CD8-positive, alpha-beta memory T cell (primary cell): ENCODE measurements at places on chromosomes 1 and 21. TPM values are rescaled to one million over a fixed set of nuclear protein-coding genes. Genes with fewer than 3 reads are reported as not detected.

DNA sequence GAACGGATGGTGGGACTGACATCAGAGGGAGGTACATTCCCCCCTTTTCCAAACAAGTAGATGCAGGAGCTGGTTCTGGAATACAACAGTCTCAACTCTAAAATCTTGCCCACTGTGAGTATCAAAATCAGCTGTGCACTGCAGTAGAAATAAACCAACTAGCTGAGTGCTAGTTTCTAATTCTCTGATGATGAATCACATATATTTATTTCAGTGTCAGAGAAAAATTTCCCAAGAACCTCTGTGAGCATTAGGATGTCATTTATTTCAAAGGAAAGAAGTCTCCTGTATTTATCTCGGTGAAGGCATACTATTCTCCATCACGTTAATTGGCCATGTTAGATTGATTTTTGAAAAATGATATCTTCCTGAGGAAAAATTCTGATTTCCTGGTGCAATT, 67.1 kb downstream of the LHX9 start:
- H3K4me3 ChIP-seq: no peak overlapping the region
- H3K36me3 ChIP-seq: no peaks in the 10 kb centered on the region
- no peaks in the 10 kb centered on the region for H3K4me1 ChIP-seq
- no peak for DNase-seq
- no peak overlapping the region for H3K27ac ChIP-seq

- DNase-seq: no peak
- H3K4me1 ChIP-seq: no peaks in the 10 kb centered on the region
- H3K27me3 ChIP-seq: no peaks in the 10 kb centered on the region
- no peaks in the 10 kb centered on the region for H3K36me3 ChIP-seq
- H3K27ac ChIP-seq: no peak overlapping the region
Measured at GRCh38 chr21:44391345-44392091, 38.1 kb downstream of the TRPM2 start.

GRCh38 chr1:211553549-211553948, 25.4 kb downstream of the SLC30A1 start:
- H3K4me1 ChIP-seq: no peaks in the 10 kb centered on the region
- DNase-seq: no peak
- H3K4me3 ChIP-seq: no peak overlapping the region
- no peaks in the 10 kb centered on the region for H3K36me3 ChIP-seq

DNA sequence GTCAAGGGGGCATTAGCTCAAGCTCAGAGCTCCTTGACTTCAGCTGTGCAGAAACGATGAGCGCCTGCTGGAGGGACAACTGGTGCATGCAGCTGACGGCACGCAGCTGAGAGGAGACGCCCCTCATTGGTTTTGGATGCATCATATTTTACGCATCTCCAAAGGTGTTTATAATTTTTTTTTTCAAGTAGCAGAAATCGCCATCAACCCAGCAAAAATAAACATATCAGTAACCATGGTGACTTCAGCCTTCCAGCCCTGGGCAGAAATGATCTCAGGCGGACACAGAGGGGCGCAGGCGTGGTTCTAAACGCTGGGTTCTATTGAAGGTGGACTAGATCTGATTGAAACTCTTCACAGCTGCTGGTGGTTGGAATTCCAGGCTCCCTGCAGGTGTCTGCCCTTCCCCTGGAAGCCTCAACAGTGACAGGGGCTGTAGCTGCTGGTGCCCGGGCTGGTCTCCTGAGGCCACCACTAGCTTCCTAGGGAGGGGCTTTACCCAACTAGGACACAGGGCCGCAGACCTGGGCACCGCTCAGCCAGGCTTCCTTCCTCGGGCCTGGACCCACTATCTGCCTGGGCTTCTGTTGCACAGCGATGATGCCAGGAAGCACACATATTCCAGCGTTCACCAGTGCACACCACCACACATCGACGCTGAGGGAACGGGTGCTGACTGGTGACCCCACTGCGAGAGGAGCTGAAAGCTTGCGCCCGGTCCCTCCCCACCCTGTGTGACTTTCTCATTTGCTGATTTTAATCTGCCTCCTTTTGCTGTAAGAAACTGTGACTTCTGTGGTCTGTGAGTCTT, 63.7 kb upstream of the ABCG1 start:
- no peak overlapping the region for H3K4me3 ChIP-seq
- peaks cover 9% of the 10 kb centered on the region for H3K4me1 ChIP-seq
- DNase-seq: no peak
- no peaks in the 10 kb centered on the region for H3K27me3 ChIP-seq
- H3K27ac ChIP-seq: no peak overlapping the region

- H3K4me3 ChIP-seq: no peak overlapping the region
- H3K36me3 ChIP-seq: no peaks in the 10 kb centered on the region
- no peaks in the 10 kb centered on the region for H3K27me3 ChIP-seq
- H3K4me1 ChIP-seq: no peaks in the 10 kb centered on the region
Measured at GRCh38 chr21:41322496-41323382, 6.1 kb downstream of the FAM3B start.

- H3K27me3 ChIP-seq: no peaks in the 10 kb centered on the region
- no peak for DNase-seq
- no peaks in the 10 kb centered on the region for H3K36me3 ChIP-seq
- H3K4me1 ChIP-seq: peaks cover 59% of the 10 kb centered on the region
Measured at GRCh38 chr1:15953791-15954241, 22.1 kb downstream of the ZBTB17 start.

DNA sequence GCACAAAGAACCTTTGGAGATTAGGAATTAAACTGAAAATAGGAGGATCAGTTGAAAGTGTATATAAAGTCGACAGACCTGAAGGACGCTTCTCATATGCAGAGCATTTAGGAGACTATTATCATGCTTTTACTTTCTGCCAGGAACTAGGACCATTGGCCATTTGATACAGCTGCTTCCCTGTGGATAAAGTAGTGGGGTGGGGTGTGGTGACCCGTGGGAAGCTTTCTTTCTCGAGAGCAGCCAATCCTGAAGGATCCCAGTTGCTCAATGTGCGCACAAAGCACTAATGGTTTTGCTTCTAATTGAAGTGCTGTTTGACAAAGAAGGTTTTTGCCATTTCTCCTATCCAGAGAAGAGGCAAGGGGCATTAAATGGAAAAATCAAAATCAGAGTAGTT, 14.9 kb upstream of the CD55 start:
- no peaks in the 10 kb centered on the region for H3K36me3 ChIP-seq
- H3K27me3 ChIP-seq: no peaks in the 10 kb centered on the region
- peaks cover 17% of the 10 kb centered on the region for H3K4me1 ChIP-seq
- DNase-seq: no peak

DNA sequence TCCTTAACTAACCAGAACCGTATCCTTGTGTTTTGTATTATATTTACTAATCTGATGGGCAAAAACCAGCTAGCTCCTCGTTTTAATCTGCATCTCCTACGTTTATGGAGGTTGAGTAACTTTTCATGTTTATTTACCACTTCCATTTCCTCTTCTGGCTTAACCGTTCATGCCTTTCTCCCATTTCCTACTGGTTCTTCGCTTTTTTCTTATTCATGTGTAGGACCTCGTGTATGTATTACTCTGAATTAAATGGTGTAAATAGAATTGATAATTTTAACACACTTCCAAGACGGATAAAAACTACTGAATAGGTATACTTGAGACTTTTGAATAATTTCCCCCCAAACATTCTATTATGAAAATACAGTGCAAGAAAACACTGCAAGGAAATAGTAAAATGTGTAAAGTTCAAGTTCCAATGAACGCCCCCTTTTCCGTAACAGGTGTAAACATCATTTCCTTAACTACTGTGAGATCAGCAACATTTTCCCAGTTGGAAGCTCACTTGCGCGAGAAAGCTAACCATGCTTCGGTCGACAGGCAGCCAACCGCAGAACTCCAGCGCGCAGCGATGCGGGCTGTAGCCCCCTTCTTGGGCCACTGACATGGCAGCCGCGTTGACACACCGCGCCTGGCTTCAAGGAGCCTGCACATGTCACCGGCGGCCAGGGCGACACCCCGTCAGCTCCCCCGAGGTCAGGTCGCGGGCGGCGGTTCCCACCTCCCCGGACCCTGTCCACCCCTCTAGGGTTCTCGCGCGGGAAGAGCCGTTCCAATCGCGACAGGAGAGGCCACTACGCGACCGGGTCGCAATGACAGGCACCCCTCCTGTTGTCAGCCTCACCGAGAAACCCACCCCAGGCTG, 816 bp downstream of the EDEM3 start:
- DNase-seq: peak; percentile 65
- peak overlapping the region; percentile 93 for H3K27ac ChIP-seq
- H3K4me3 ChIP-seq: peak overlapping the region; percentile 81
- H3K27me3 ChIP-seq: no peaks in the 10 kb centered on the region
- peaks cover 20% of the 10 kb centered on the region for H3K4me1 ChIP-seq
- H3K36me3 ChIP-seq: no peaks in the 10 kb centered on the region

GRCh38 chr1:157995583-157996169, 2.2 kb downstream of the KIRREL1 start:
- no peak overlapping the region for H3K4me3 ChIP-seq
- no peaks in the 10 kb centered on the region for H3K4me1 ChIP-seq
- peaks cover 15% of the 10 kb centered on the region for H3K27me3 ChIP-seq

GRCh38 chr21:34812504-34813265, 143.9 kb downstream of the CLIC6 start:
- DNase-seq: no peak
- no peak overlapping the region for H3K27ac ChIP-seq
- H3K36me3 ChIP-seq: peaks cover 25% of the 10 kb centered on the region
- peaks cover 62% of the 10 kb centered on the region for H3K4me1 ChIP-seq
- H3K4me3 ChIP-seq: no peak overlapping the region
- H3K27me3 ChIP-seq: no peaks in the 10 kb centered on the region

GRCh38 chr1:24715658-24716057, 29.6 kb upstream of the CLIC4 start:
- H3K27me3 ChIP-seq: no peaks in the 10 kb centered on the region
- no peak overlapping the region for H3K27ac ChIP-seq
- no peak for DNase-seq
- no peaks in the 10 kb centered on the region for H3K36me3 ChIP-seq

DNA sequence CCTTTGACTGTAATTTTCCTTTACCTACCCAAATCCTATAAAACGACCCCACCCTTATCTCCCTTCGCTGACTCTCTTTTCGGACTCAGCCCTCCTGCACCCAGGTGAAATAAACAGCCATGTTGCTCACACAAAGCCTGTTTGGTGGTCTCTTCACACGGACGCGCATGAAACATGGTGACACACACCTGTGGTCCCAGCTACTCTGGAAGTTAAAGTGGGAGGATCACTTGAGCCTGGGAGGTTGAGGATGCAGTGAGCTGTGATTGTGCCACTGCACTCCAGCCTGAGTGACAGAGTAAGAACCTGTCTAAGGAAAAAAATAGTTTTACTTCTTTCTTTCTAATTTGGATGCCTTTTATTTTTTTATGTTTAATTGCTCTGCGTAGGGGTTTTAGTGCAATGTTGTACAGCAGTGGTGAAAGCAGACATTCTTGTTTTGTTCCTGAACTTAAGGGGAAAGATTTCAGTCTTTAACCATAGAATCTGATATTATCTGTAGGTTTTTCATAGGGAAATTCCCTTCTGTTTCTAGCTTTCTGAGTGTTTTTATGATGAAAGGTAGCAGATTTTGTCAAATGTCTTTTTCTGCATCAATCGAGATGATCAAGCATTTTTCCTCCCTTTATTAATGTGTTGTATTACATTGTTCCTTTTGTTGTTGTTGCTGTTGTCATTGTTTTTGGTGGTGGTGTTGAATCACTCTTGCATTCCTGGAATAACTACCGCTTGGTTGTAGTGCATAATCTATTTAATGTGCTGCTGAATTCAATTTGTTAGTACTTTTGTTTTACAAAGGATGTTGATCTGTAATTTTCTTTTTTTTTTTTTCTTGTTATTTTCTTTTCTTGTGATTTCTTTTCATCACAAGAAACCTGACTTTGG, 497.4 kb downstream of the DISC1 start:
- H3K27ac ChIP-seq: no peak overlapping the region
- no peaks in the 10 kb centered on the region for H3K27me3 ChIP-seq
- DNase-seq: no peak
- H3K4me3 ChIP-seq: no peak overlapping the region

DNA sequence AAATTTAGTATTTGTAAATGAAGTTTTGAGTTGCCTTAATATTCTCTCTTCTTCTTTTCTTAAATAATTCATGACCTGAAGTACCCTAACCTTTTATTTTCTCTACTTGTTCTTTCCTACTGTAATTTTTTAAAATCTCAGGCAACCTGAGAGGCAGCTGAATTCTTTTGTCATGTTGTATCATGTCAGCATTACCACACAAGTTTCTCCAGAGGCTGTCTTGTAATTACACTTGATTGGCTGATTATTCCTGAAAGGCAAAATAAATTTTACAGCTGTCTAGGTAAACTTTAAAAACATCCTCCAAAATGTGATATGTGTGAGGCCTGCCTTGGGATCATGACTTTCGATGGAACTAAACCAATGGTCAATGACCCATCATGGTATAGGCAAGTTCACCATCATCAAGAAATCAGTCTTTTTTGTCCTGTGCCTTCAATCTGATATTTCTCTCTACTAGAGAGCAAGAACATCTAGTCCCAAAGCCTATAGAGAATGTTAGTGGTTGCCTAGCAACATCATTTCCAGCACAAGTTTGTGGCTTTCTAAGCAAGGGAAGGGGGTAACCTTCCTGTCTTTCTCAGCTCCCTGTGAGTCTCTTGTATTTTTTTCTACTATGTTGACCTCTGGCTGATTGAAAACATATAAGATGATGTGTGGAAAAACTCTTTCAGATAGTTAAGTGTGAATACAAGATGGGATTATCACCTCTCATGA, 115.5 kb downstream of the GABPA start:
- H3K27ac ChIP-seq: no peak overlapping the region
- no peaks in the 10 kb centered on the region for H3K36me3 ChIP-seq
- H3K27me3 ChIP-seq: no peaks in the 10 kb centered on the region
- DNase-seq: no peak
- no peaks in the 10 kb centered on the region for H3K4me1 ChIP-seq

DNA sequence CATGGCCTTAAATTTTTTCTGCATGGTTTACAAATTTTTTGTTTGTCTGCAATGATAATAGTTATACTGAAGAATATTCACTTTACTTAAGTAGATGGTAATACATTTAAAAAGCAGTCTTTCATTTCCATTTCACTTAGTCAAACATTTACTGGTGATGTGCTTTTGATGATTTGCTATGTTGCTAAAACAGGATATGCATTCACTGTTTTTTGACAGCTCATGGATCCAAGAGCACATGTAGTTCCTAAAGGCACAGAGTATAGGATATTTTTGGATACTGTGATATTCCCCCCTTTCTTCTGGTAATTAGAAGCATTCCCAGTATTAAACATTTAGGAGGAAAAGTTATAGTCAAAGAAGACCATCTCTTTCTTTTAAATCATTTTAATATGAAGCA, 45.9 kb downstream of the RAP1A start:
- no peaks in the 10 kb centered on the region for H3K27me3 ChIP-seq
- H3K4me1 ChIP-seq: peaks cover 58% of the 10 kb centered on the region
- no peak overlapping the region for H3K4me3 ChIP-seq

- no peak overlapping the region for H3K4me3 ChIP-seq
- no peaks in the 10 kb centered on the region for H3K27me3 ChIP-seq
- no peak overlapping the region for H3K27ac ChIP-seq
- H3K36me3 ChIP-seq: no peaks in the 10 kb centered on the region
Measured at GRCh38 chr21:37415939-37416338, 49.4 kb downstream of the DYRK1A start.

TNFRSF8 gene
- 1.9 TPM for total RNA-seq

GNAT2 gene
- 0.53 TPM for total RNA-seq

PDC gene
- not detected for total RNA-seq

NCAM2 gene
- total RNA-seq: not detected

VASH2 gene
- total RNA-seq: 0.07 TPM

NHLH1 gene
- total RNA-seq: 0.48 TPM

SEC16B gene
- not detected for total RNA-seq

COL8A2 gene
- 0.18 TPM for total RNA-seq

PCP4L1 gene
- not detected for total RNA-seq

RAD54L gene
- 53.7 TPM for total RNA-seq

AURKAIP1 gene
- total RNA-seq: 169 TPM
